Putamen (tissue), 1 donor: ENCODE measurements at places on chromosomes 16 and 17.

- DNase-seq, result no peak
Observed at GRCh38 chr16:71353736-71354135, 4.8 kb upstream of the CALB2 start.

- DNase-seq, result no peak
Observed at GRCh38 chr17:12603566-12603965, 62.1 kb upstream of the MYOCD start.

DNA sequence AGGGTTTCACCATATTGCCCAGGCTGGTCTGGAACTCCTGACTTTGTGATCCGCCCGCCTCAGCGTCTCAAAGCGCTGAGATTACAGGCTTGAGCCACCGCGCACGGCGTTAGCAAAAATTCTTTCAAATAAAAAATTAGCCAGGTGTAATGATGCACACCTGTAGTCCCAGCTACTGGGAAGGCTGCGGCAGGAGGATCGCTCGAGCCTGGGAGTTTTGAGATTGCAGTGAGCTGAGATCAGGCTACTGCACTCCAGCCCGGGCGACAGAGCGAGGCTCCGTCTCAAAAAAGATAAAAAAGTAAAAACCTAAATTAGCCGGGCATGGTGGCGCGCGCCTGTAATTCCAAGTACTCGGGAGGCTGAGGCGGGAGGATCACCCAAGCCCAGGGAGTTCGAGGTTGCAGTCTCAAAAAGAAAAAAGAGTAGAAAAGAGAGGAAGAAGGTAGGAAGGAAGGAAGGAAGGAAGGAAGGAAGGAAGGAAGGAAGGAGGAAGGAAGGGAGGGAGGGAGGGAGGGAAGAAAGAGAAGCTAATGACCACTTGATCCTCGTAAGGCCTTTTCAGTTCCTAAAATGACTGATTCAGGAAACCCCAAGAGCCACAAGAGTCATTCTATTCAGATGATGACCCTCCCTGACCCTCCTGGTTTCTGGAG is 59.2 kb downstream of the SRL start:
- no peak for DNase-seq

- DNase-seq, result no peak
Observed at GRCh38 chr17:82599674-82600661, 48.3 kb downstream of the WDR45B start.

DNA sequence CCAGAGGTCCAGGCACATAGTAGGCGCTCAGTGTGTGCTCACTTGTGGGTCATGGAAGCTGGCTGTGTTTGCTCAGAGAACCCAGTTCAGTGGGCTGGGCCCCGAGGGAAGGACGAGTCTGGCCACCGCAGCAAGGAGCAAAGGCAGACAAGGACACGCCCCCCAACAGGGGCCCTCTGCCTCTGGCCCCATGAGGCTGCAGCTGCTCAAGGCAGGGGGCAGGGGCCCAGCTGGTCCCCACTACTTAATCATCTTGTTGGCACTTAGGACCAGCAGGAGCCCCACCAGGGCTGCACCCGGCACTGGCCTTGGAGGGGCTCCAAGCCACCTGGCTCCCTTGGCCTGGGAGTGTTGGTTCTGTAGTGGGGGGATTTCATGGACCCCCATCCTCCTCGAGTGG is 16.1 kb downstream of the KCNJ12 start:
- no peak for DNase-seq

- DNase-seq, result no peak
Observed at GRCh38 chr16:89378947-89379771, 111.2 kb downstream of the ANKRD11 start.

DNA sequence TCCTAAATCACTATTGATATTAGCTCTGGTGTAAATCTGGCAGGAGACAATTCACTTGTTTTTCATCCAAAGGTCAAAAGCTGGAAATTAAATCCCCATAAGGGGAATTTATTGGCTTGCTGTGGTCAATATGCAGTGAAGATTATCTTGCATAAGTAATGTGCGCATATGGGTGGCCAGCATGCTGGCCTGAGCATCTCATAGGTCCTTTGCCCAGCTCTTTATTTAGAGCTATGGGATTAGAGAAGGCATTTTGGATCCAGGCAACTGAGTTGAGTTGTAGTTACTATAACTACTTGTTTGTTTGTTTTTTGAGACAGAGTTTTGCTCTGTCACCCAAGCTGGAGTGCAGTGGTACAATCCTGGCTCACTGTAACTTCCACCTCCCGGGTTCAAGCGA is 110.7 kb downstream of the AATF start:
- DNase-seq, result no peak
